KBM-7 (cell line): ENCODE measurements at places on chromosomes 2 and 18.

- DNase-seq = peak; percentile 76
These were observed 11.3 kb downstream of the MEIS1 start for GRCh38 chr2:66445925-66446871.

DNA sequence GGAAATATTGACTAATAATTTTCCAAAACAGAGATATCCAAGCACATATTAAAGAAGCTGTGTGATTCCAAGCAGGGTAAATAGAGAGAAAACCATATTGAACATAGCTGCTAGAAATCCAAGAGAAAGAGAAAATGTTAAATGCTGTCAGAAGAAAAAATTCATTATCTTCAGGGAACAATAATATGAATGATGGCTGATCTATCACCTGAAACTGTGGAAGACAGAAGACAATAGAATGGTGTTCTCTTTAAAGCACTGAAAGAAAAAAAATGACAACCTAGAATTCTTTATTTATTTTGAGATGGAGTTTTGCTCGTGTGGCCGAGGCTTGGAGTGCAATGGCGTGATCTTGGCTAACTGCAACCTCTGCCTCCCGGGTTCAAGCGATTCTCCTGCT lies 17.3 kb downstream of the PPP1CB start:
- no peak for DNase-seq

DNA sequence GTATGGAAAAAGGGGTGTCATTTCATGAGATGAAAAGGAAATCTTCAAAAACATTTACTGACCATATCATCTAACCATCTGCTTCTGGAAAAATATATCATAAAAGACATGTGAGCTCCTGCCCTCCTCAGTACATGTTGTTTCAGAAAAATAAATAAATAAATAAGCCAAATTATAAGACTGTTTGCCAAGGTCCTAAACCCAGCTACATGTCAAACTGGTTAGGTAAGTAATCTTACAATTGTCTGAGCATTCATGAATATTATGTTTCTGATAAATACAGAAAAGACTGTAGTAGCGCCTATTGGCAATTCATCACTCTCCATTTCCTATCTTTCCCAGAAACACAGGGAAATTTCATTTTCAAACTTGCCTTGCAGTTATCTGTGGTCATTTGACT lies 138.9 kb upstream of the SETBP1 start:
- no peak for DNase-seq

DNA sequence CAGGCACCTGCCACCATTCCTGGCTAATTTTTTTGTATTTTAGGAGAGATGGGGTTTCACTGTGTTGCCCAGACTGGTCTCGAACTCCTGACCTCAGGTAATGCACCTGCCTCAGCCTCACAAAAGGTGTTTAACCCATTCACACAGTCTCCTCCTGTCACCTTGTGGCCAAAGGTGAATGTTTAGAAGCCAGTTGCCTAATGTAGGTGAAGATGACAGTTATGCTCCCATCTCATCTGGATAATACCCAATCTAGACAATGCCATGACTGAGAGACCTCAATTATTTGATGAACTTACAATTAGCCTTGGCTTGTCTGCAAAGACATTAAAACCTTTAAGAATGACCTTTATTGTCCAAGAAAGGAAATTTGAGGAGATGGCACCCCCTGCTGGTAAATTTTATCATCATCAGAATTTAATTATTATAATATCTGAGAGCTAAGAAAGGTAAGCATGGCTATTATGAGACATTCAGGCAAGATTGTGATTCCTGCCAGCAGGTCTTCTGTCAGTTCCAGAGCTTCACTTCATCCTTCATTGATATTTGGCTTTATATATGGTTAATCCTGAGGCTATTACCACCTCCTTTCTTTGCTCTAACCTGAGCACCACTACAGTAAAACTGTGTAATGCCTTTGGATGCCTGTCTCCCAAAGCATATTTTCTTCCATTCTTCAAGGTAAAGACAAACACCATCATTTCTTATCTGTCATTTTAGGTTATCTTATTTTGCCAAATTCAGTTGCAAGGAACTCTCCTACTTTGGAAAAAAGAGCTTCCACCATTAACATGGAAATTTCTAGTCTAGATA lies 117.6 kb downstream of the FAM124B start:
- peak; percentile 45 for DNase-seq
